ENCODE measurements at places on chromosomes 4 and X. TPM values are rescaled to one million over a fixed set of nuclear protein-coding genes. Genes with fewer than 3 reads are reported as not detected.

The SLC4A4 gene
- total RNA-seq, result 0.60 TPM

DNA sequence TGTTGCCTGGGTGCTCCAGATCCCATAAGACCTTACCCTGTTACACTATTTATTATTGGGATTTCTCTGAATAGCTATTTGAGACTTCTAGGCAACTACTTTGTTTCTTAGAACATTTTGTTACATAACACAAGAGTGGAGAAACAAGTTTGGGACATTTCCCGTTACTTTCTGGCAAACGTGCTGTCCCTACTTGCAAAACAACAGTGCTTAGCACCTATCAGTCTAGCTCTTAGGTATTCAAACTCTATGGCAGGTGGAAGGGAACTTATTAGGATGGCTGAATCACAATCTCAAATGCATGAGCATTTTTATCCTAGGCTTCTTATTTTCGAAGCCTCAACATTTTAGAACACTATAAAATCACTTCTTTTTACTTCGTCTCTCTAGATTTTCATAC, 613.6 kb downstream of the DMD start:
- DNase-seq, result no peak

- DNase-seq, result no peak
Measured at GRCh38 chr4:67556436-67556835, 2.1 kb upstream of the STAP1 start.

The RHOXF2 gene
- not detected for total RNA-seq

The MMRN1 gene
- 11.6 TPM for total RNA-seq

GRCh38 chr4:56426273-56426672, 9.1 kb downstream of the PPAT start:
- DNase-seq, result no peak

DNA sequence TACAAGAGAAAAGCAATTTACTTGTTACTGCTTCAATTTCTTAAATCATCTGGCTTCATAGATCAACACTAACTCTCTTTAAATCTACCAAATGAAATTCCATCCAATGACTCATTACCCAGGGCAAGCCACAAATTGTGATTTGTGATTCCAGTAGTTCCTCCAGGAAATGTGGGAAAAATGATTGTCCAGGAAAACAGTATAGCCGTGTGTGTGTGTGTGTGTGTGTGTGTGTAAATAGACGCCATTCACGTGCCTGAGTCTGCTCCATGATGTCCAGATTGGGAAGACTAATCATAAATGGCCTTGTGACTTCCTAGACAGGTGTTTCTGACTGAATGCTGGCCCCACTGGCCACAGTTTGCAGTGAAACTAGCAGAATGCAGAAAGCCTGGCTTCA, 121.3 kb downstream of the HS6ST2 start:
- no peak for DNase-seq

- no peak for DNase-seq
Measured at GRCh38 chr4:91019513-91019912, 892.3 kb downstream of the CCSER1 start.

The CPXCR1 gene
- not detected for total RNA-seq

DNA sequence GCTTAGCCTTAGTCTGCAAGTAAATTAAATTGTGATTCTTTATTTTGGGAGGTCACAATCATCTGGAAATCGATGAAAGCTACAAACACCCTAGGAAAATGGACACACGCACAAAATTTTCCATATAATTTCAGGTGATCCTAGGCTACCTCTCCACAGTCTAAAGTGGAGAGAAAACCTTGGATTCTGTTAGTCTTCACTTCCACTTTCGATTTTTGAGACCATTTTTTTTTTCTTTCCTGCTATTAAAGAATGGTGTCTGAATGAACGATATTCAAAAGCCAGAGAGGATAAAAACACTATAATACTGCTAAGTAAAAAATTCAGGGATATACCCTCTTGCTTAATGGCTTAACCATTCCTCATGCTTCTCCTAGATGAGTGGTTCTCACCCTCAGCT, 1.7 kb downstream of the FBXL5 start:
- DNase-seq, result no peak

DNA sequence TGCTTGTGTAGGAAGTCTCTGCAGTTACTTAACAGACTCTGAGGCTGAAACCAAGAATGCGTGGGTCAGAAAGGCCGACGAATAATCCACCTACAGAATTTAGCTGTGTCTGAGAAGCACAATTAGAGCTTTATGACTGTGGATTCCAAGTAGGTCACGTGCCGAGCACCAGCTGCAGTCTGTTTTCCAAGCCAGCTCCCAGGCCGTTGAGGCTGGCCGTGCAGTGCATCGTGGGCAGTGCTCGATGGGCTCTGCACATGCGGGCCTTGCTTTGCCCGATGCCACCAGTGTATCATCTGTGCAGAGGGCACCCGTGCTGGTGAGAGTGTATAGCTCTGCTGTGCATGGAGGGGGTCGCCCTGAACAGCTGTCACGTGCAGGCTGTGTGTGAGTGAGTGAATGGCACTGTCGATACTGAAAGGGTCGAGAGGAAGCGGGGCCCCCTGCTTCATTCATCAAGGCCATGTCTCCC, 67.5 kb upstream of the CLDN34 start:
- DNase-seq, result no peak

Measured in adrenal gland (tissue), 19 donors.